Epithelial cell of alveolus of lung (primary cell): ENCODE measurements at places on chromosomes 3 and 15. TPM values are rescaled to one million over a fixed set of nuclear protein-coding genes. Genes with fewer than 3 reads are reported as not detected.

The SLC33A1 gene
- total RNA-seq: 27.2 and 28.1 TPM in 2 replicates

The KIF15 gene
- 4.9 and 7.6 TPM in 2 replicates for total RNA-seq

The TMC3 gene
- not detected in 2 replicates for total RNA-seq

The LINGO1 gene
- total RNA-seq: 0.13 TPM in 1 of 2 replicates, not detected in the other

The CACNA1D gene
- total RNA-seq: 0.26 and 4.5 TPM in 2 replicates

The GP9 gene
- not detected in 2 replicates for total RNA-seq

The PARP6 gene
- total RNA-seq: 12.4 and 28.2 TPM in 2 replicates

The ACTC1 gene
- 0.52 and 30.7 TPM in 2 replicates for total RNA-seq
